ENCODE measurements at places on chromosomes 2 and 18. TPM values are rescaled to one million over a fixed set of nuclear protein-coding genes. Genes with fewer than 3 reads are reported as not detected.
A peak's percentile ranks its signal among the peaks of the same experiment; 100 is the strongest.

Gene FNDC4
- total RNA-seq: 14.5 TPM

DNA sequence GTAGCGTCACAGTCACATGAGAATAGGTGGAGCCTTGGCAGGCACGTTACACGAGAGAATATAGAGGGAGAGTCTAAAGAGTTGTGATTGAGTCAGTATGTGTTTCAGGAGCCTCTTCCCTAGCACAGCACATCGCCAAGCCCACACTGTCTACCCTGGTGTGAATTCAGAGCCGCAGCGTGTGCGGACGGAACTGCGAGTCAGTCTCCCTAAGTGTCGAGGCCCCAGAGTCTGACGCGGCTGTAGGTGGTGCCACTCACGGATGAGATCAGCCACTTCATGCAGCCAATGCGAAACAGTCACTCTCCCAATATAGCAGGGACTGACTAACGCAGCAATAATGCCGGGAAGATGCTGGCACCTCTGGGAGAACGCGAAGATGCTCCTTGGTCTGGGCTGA, 587.3 kb upstream of the ID2 start:
- no peak for DNase-seq

DNA sequence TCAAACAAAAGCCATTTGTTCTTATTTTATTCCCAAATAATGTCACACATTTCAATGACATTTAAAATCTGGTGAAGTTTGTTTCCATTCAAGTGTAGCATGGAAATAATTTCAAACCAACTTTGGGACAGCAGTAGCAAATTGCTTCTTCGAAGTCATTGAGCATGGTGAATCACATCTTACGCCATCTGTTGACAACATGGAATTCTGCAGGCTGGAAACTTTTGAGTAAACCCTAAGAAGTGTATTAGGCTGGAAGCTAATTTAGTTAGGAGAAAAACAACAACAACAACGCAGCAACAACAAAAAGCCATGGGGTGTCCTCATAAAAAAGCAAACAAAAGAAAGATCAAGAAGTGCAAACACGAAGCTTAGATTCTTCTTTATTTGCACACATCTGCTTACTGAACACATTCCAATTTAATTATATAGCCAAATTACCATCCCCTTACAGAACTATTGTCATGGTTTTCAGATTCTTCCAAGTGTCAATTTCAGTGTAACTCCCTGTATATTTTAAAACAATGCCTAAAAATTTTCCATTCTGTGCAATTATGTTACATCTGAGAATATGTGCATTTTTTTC, 659.0 kb upstream of the CDH7 start:
- peak; percentile 1 for DNase-seq

Gene ERICH2
- not detected for total RNA-seq

DNA sequence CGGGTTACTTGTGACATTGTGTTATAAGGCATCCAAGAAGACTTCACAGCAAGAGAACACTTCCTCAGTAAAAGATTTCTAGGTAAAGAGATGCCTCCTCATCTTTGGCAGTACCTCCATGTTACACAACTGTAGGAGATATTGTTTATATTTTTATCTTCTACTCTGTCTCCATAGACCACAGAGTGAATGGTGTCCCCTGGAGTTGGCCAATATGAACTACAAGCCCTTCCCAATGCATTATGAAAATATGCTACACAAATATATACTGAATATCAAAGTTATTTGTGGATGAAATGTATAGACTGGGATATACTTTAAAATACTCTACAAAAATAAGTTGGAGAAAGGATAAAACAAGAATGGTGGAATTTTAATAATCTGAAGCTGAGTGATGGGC, 46.7 kb downstream of the MBOAT2 start:
- DNase-seq: no peak

Gene FZD7
- 0.19 TPM for total RNA-seq

DNA sequence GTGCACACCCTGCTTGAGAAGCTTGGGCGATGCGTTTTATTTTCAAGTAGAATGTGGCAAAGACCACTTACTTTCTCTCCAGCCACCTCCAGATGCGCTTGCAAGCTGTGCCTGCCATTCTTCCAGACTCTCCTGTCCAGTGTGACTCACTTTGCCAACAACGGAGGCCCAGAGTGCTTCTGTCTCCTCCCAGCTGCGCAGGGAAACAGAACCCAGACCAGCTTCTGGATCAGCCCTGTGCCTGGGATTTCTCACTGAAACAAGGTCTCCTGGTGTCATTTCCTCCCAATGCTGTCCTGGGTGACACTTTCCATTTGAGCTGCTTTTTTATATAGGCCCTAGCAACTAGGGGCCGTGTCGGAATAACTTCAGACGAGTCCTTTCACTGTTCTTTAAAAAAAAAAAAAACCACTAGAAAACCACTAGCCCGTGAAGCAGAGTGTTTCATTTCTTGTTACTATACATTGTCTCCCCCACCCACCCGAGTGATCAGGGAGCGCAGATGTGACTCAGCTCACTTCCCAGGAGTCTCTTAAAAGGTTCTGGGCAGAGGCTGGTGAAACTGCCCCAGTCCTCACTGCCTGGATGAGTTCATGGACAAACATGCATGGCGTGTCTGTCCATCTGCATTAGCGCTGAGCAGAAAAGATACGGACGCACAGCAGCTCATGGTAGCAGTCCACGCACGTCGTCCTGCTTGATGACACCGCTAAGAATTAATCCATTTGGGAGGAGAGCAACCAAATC, 25.3 kb upstream of the RPL31 start:
- no peak for DNase-seq

Gene FAM110C
- 0.28 TPM for total RNA-seq

Data from dermis blood vessel endothelial cell (primary cell).